Smooth muscle cell of the brain vasculature (primary cell): ENCODE measurements at places on chromosomes 5 and 9.

DNA sequence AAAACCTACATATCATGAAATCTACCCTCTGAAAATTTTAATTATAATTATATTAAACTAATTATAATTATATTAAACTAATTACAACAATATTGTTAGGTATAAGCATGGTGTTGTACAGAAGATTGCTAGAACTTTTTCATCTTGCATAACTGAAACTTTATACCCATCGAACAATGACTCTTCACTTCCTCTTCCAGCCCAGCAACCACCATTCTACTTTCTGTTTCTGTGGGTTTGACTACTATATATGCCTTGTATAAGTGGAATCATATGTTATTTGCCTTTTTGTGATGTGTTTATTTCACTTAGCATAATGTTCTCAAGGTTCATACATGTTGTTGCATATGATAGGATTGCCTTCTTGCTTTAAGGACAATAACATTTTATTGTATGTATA is 274.2 kb upstream of the CCNH start:
- DNase-seq = no peak

DNA sequence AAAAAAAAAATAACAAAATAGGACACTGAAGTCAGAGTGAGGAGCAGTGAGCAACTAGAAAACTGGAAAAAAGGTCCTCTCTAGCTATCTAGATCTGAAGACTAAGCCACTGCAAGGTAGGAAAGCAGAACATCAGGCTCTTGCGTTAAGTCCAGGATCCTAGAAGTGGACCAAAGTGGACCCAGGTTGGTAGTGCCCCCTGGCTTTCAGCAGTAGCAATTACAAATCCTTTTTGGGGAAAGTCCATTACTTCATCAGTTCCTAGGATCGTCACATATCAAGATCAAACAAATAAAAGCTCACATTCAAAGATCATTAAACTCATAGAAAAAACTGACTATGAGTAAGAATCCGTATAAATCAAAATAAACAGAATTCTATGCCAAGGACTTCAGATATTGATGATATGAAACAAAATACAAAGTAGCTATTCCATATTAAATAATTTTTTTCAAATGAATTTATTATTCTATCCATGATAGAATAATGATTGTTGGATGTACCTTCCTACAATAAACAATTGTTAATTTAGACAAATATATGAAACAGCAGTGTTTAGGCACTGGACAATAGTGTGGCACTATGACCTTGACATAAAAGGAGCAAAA is 6.5 kb upstream of the RICTOR start:
- no peak for DNase-seq

- no peak for DNase-seq
Measured at GRCh38 chr9:1701113-1701512, 314.0 kb upstream of the SMARCA2 start.

GRCh38 chr9:112605518-112605917 is 112.4 kb downstream of the INIP start:
- no peak for DNase-seq

- DNase-seq = peak; percentile 69
Measured at GRCh38 chr9:91817493-91818224, 132.4 kb downstream of the ROR2 start.

GRCh38 chr5:138033386-138033808 is 518 bp upstream of the FAM13B start:
- DNase-seq = no peak

DNA sequence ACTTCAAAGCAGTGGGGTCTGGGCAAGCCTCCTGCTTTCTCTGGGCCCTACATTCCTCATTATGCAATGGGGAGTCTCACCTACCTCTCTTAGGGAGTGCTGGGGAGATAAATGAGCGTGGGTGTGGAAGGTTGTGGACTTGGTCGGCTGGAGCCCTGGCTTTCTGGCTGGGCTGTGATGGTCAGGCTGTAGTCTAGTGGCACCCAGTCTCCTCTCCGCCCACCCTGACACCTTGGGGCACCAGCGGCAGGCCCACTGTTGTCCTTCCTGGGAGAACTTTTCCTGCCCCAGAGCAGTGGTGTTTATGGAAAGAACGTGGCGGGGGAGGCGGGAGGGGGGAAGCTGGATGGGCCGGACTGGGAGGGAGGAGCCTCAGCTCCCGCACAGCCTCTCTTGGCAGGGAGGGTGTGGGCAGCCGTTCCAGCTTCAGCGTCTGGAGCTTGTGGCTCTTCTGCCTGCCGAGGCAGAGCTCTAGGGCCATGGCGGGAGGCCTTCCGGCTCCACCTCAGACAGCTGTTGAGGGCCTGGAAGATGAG is 4.1 kb downstream of the PTGS1 start:
- no peak for DNase-seq

DNA sequence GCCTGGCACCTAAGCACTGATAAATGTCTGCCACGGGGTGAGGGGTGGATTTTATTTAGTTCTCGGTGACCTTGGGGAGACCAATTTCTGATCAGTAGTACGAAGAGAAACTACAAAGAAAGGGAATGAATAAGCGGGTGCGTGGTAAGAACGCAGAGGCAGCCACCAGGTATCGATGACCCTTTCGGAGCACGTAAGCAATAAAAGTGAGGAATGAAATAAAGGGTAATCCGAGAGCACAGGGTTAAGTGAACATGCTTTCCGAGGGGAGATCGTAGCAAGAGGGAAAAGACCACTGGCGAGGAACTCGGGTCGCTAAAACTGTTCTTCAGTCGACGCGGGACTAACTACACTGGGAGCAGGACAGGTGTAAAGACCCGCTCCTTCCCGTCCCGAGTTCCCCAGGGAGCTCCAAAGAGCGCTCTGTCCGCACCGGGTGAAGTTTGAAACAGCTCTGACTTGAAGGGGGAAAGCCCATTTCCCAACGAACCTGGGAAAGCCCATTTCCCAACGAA is 1.1 kb downstream of the ELOVL7 start:
- DNase-seq = no peak

DNA sequence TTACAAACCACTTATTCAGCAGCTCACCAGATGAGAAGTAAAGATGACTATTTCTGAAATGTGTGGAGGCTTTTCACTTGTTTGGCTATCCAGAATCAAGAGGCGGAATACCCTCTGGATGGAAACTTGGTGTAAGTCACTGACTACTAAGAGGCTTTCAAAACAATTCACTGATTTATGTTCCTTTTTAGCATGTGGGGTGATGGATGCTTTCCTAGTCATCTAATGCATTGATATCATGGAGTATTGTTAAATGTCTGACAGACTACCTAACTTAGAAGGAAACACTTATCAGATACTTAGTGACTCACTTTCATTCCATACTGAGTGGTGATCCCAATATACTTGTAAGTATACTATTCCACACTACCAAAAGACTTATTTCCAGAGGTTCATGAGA is 141.4 kb downstream of the PLK2 start:
- DNase-seq = no peak

- no peak for DNase-seq
Measured at GRCh38 chr9:87300915-87301314, 196.8 kb upstream of the DAPK1 start.

DNA sequence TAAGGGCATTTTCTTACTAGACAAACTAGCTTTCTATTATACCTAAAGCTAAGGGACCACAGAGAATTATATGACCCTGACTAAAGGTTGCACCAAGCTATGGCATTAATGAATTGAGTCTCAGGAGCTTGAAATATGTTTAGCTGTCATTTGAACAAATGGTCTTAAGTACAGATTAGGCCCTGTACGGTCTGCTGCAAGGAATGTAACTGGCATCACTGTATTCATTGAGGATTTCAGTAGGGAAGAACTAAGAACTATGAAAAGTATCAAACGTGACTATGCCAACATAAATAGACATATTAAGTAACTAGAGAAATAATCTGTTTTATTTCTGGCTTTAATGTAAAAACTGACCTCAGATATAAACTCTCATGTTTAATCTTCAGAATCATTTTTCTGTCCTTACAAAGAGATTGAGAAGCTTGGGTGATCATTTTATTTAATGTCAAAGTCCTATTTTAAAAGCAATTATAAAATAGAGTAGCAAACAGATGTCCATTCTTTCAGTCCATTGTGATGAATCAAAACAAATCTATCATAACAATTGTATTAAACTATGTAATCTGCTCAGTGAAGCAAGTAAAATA is 845.9 kb downstream of the MAT2B start:
- no peak for DNase-seq

GRCh38 chr9:96029722-96030530 is 154.4 kb downstream of the ERCC6L2 start:
- DNase-seq = no peak

DNA sequence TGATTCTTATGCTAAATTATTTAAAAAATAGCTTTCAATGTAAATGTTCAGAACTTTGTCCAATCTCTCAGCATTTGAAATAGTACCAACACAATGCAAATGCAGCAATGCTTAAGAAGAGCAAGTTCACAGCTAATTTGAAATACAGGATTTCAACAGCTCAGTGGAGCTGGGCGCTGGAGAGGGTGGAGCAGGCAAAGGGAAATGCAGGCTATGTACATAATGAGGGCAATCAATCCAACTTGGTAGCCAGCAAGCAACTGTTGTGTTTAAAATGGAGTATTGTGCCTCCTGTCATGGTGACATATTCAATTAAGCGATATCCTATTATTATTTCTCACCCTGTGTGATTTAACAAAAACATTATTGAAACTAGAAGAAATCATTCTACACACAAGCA is 568.8 kb downstream of the PSAT1 start:
- DNase-seq = no peak
